ENCODE measurements at places on chromosomes 12 and 14.

DNA sequence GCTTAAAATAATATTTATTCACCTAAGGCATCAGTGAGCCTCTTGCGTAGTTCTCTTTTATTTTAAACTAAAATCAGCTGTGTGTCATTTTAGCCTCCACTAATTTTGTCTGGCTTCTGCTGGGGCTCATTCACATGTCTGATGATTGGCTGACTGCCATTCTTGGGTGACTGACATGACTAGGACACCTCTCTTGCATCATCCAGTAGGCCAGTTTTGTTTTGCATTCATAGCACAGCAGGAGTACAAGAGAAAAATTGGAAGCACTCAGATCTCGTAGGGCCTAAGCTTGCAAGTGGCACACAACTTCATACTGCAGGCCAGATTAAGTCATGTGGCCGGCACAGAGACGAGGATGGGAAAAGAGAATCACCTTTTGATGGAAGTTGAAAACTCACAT lies 1226.5 kb downstream of the GALC start:
- no peak for DNase-seq

GRCh38 chr12:32612658-32613614 lies 66.2 kb upstream of the DNM1L start:
- no peak for DNase-seq

DNA sequence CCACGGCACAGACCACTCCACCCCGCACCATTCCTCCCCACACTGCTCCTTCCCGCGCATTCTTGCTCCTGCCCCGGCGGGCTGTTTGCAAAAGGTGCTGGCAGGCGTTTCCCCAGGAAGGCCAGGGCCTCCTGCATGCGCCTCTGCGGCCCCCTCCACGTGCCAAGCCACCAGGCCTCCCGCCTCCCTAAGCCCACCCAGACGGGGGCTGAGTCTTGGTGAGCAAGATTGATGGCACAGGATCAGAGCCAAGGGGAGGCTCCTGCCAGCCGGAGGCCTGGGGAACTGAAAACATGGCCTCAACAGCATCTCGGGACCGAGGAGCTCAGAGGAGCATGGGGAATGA lies 328.3 kb upstream of the DIO3 start:
- no peak for DNase-seq

GRCh38 chr14:103818870-103819269 lies 28.5 kb downstream of the PPP1R13B start:
- DNase-seq, result no peak

- DNase-seq, result no peak
Observed at GRCh38 chr14:68365228-68365627, 427.6 kb downstream of the ZFP36L1 start.

GRCh38 chr12:110048242-110049027 lies at the start of gene C12orf76:
TSS of gene C12orf76 (minus strand) at chr12:110048522. CDS start at chr12:110048495, 27 bp downstream.
- DNase-seq, result peak; percentile 91
